ENCODE measurements at places on chromosomes 16 and 17.

DNA sequence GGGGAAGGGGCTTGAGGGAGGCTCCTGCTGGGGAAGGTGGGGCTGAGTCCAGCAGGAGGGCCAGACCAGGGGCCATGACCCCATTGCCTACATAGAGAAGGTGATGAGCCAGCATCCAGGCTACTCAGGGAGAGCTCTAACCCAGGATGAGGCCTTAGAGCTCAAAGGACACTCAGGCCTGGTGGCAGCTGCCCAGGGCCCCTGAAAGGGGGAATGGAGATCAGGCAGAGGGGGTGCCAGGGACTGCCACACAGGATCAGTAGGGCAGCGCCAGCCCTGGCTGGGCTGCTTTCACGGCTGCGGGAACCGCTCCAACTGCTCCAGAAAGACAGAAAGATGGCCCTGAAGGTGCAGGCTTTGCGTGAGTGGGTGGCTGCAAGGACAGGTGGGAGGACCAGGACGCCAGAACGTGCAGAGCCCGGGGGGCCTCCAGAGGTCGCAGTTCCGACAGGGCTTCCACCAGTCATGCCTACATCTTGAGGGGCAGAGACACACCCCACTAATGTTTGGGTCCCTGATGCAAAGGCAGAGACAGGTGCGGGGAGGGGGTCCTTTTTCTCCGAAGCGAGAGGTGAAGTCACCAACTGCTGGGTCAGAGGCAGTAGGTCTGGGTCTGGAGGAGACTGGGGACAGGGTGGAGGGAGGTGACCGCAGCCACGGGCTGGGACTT lies 882 bp upstream of the ATP6V0C start:
- no peak for DNase-seq

DNA sequence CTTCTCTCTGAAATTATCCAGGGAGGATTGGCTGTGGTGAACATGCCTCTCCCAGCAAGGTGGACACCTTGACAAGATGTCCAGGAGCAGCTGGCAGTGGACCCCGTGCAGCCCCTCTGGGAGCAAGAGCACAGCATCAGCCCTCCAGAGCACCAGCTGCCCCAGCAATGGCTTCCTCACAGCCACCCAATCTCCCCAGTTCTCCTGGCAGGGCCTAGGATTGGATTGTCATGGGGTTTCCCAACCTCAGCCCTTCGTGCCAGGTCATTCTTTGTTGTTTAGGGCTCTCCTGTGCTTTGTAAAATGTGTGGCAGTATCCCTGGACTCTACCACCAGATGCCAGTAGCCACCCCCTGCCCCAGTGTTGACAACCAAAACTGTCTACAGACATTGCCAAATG lies 1.8 kb upstream of the KRT36 start:
- no peak for DNase-seq

DNA sequence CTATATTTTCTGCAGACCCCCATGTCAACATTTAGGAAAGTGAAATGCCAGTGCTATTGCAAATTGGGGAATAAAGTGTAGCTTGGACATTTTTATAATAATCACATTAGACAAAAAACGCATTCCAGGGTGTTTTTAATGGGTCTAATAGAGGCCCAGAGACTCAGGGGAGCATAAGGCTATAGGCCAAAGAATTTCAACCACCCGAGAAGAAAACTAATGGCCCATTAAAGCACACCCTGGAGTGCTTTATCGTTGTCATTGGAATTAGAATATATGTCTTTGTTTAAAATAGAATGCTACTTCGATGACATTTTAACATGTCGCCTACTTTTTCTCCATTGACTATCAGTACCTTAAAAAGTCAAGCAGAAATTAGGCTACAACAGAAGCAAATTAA lies 414.1 kb upstream of the CDH8 start:
- DNase-seq, result no peak

GRCh38 chr17:7544911-7545310 lies 3.9 kb upstream of the TNFSF12 start:
- DNase-seq, result no peak

- DNase-seq, result no peak
Observed at GRCh38 chr17:45189009-45189408, 27.3 kb downstream of the HEXIM2 start.

- no peak for DNase-seq
Observed at GRCh38 chr16:35195173-35195863, 1735.9 kb downstream of the TP53TG3F start.

DNA sequence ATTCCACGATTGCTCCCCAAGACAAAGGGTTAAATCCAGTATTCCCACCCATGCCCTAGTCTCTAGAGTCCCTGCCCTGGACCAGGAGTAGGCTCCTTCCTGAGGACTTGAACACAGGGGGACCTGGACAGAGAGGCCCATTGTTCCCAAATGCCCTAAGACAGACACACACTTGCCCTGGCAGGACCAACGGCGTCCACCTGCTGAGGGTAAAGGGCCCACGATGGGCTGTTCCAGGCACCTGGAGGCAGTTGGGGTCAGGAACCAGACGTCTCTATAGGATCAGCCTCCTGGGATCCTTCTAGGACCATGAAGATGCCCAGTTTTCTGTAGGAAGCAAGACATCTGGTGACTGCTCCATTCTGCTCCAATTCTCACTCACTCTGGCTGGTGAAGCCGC lies 39.3 kb downstream of the TNFRSF13B start:
- DNase-seq, result no peak

Measured in iris pigment epithelial cell (primary cell).